ENCODE measurements at places on chromosomes 1 and 21. TPM values are rescaled to one million over a fixed set of nuclear protein-coding genes. Genes with fewer than 3 reads are reported as not detected.

DNA sequence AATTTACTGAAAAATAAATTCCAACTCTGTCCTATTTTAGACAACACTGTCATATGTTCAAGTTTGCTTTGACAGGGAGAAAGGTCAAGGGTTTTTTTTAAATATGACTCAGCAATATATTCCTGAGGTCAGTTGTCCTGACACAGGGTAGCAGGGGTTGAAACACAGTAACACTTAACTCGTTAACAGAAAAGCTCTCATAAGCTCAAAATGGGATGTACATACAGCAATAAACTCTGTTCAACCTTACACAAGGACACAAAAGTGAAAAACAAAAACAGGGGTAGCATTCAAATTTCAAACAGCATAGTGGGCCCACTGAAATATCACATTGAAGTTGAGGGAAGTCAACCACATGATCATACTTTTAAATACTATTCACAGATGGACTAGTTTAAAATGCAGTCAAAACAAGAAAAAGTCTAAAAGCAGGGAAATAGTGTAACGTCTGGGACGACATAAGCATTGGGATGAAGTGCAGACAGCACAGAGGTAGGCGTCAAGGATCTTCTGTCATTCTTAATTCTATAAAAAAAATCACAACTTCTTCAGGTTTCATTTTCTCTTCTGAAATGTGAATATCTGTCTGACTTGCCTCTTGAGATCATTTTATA is 89.9 kb downstream of the SLC44A5 start:
- no peak for DNase-seq

The GBP2 gene
- 26.8 TPM for total RNA-seq

The DCDC2B gene
- not detected for total RNA-seq

The FCMR gene
- 4.4 TPM for total RNA-seq

GRCh38 chr1:86718786-86719185 is 14.4 kb downstream of the SH3GLB1 start:
- DNase-seq = no peak

DNA sequence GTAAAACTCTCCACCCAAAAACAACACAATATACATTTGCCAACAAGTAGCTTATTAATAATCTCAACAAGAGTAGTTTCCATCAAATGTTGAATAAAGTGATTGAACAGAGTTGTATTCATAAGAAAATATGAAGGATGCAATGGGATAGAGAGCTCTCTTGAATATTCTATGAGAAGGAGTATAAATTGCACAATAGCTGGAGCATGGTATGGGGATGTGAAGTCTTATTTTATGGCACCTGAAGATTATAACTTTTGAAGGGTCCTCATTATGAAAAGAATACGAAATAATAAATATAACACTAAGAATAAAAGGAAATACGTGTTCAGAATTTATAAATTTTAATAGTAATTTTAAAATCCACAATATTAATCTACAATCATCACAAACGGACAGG is 1415.1 kb downstream of the KCNT2 start:
- DNase-seq = no peak

- DNase-seq = no peak
Observed at GRCh38 chr1:99768104-99768503, 1.7 kb upstream of the FRRS1 start.

The CYP4B1 gene
- total RNA-seq = 9.2 TPM

DNA sequence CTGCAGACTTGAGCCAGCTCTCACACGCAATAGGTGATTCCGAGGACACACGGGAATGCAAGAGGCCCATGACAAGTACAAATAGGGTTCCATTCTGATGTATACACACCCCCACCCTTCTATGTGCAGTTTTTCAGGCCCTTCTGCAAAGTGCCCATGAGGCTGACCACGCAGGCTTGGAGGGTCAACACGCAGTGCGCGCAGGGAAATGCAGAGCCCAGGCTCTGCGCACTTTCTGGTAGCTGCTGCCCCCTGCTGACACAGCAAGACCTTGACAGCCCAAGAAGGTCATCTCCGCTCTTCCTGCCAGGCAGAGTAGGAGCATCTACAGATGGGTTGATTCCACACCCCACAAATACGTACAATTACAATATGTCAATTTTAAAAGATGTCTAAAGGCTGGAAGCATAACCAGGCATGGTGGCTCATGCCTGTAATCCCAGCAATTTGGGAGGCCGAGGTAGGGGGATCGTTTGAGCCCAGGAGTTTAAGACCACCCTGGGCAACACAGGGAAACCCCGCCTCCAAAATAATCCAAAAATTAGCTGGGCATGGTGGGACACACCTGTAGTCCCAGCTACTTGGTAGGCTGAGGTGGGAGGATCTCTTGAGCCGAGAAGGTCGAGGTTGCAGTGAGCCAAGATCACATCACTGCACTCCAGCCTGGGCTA is 18.5 kb downstream of the SH3BP5L start:
- no peak for DNase-seq

- no peak for DNase-seq
Observed at GRCh38 chr1:195715652-195716051, 892.6 kb downstream of the KCNT2 start.

DNA sequence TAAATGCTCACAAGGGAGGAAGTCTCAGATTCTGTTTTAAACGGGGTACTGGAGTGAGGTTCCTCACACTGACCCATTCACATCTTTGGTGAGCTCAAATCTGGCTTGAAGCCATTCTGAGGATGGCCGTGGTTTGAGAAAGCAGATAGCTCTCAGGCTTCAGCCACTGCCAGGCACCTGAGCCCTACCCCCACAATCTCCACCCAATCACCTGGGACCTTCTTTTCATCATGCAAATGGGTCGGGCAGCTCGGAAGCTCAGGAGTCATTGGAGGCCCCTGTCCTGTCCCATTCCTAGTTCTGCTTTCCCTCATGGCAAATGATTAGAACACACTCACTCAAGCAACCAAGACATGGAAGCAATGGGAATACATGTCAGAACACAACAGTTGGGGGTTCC is 141.4 kb upstream of the ETS2 start:
- DNase-seq = no peak

The SLC35D1 gene
- total RNA-seq = 5.1 TPM

DNA sequence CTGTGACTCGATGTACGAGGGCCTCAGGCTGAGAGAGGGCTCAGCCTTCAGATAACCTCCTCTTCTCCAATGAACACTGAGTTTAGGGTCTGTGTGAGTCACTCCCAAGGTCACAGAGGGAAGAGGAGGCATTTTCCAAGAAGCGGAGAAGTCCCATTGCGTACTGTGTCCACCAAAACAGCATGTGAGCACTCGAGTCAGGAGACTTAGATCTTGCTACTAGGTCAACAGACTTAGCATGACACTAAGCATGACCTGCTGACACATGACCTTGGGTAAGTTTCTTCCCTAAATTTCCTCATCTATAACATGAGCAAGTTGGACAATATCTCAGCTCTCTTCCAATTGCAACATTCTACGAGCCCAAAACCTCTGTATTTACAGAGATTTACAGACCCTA is 68.0 kb downstream of the PLPP3 start:
- DNase-seq = no peak

- DNase-seq = no peak
Observed at GRCh38 chr1:55127827-55128343, 87.3 kb downstream of the USP24 start.

The CTBS gene
- 5.0 TPM for total RNA-seq

DNA sequence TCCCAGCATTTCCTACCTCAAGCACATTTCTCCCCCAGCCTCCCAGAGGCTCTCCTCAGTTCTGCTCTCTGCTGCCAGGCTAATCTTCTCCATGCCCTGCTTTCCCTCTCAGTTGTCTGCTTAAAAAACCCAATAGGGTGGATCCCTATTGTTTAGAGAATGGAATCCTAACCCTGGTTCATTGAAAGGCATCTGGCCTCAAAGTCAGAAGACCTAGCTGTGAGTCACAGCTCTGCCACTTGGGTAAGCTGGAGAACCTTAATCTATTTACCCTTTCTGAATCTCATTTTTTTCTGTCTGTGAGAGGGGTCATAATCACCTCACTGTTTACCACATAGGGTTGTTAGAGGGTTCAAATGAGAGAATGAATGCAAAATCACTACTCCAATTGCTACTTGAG is 12.5 kb upstream of the MYOC start:
- no peak for DNase-seq

All from psoas muscle (tissue), 8 donors.